ENCODE measurements at places on chromosomes 1 and 21. TPM values are rescaled to one million over a fixed set of nuclear protein-coding genes. Genes with fewer than 3 reads are reported as not detected.

The HTR6 gene
- 0.18 TPM for total RNA-seq

The TXLNA gene
- 26.0 TPM for total RNA-seq

The HES5 gene
- not detected for total RNA-seq

The SPATA1 gene
- total RNA-seq, result 4.1 TPM

The AGMAT gene
- 0.65 TPM for total RNA-seq

The OPRD1 gene
- not detected for total RNA-seq

The ALG14 gene
- total RNA-seq, result 2.3 TPM

DNA sequence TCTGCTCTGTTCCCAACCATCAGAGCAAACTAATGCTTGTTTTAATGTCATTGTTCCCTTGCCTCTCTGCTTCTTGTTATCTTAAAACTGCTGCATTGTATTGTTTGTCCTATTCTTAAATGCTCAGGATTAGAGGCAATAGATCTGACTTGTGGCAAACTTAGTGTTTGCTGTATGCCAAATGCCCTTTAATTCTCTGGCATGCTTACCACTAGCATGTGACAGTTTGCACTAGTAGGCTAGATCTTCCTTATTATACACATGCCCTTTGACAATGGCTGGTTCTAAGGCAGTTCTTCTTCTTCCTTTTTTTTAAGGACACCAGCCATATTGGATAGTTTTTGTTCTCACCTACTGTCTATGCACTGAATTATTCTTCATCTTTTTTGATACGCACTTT, 30.1 kb downstream of the PALMD start:
- no peak overlapping the region for H3K27ac ChIP-seq
- no peaks in the 10 kb centered on the region for H3K36me3 ChIP-seq

DNA sequence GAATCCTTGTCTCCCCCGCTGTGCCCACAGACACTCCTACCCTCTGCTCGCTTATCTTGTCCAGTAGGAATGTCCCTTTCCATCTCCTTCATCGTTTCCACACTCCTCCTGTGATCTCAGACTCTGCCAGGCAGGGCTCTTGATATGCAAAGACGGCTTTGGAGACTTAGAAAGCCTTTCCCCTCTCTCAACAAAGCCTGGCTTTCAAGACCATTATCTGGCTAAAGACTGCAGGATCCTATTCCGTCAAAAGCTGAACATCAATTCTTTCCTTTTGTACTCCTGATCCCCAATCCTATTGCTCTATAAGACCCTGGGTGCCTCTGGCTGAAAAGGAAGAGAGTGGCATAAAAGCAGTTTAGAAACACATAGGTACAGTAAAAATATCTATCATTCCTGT, 63.9 kb downstream of the SDC3 start:
- no peak overlapping the region for H3K4me3 ChIP-seq
- no peaks in the 10 kb centered on the region for H3K4me1 ChIP-seq
- DNase-seq, result no peak
- no peaks in the 10 kb centered on the region for H3K36me3 ChIP-seq
- no peak overlapping the region for H3K27ac ChIP-seq
- H3K27me3 ChIP-seq, result peaks cover 8% of the 10 kb centered on the region

DNA sequence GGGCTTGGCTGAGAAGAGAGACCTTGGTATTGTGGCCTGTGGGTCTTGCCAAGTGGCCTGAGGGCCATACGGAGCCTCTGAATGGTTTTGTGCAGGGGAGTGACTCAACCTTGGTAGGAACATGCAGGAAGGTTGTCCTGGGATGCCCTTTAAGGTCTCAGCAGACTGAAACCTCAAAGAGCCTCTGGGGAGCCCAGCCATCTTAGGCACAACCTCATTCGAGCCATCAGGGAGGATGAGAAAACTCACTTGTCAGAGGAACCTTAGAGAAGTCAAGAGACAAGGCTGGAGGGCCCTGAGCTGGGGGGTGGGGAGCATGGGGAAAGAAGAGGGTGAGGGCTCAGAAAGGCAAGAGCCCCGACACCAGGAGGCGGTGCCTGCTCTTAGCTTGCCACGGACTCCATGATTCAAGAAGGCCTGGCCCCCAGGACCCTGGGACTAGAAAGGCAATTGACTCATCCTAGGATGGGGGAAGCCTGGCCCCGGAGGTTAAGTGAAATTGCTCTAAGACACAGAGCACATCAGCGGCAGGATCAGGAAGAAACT, 13.0 kb downstream of the IFI6 start:
- H3K4me1 ChIP-seq, result peaks cover 62% of the 10 kb centered on the region
- peak; percentile 60 for DNase-seq

GRCh38 chr1:6360117-6360496, 33.5 kb downstream of the ACOT7 start:
- no peak for DNase-seq
- no peaks in the 10 kb centered on the region for H3K36me3 ChIP-seq
- peaks cover 56% of the 10 kb centered on the region for H3K4me1 ChIP-seq
- H3K27me3 ChIP-seq, result no peaks in the 10 kb centered on the region
- H3K4me3 ChIP-seq, result no peak overlapping the region

DNA sequence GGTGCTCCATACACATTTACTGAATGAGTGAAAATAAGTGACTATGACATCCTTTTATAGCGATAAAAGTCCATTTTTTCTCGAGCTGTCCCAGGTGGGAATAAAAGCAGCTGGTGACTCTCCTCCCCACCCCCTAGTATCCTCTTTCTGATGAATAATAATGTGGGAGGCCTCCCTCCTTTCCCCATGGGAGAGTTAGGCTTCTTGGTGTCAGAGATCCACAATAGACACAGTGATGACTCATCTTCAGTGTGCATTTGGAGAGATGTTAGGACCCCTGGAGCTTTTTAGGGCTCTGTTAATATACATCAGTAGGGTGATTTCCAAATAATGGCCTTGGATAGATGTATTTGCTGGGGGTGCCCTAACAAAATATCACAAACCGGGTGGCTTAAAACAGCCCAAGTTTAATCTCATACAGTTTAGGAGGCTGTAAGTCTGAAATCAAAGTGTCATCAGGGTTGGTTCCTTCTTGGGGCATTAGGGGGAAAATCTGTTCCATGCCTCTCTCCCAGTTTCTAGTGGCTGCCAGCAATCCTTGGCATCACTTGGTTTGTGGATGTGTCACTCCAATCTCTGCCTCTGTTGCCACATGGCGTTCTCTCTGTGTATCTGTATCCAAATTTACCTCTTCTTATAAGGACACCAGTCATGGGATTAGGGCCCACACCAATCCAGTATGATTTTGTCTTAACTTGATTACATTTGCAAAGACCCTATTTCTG, 4.4 kb upstream of the PHC2 start:
- no peaks in the 10 kb centered on the region for H3K36me3 ChIP-seq
- H3K27me3 ChIP-seq, result no peaks in the 10 kb centered on the region
- H3K4me1 ChIP-seq, result peaks cover 5% of the 10 kb centered on the region
- DNase-seq, result no peak
- H3K4me3 ChIP-seq, result no peak overlapping the region

- no peak overlapping the region for H3K4me3 ChIP-seq
- H3K27ac ChIP-seq, result no peak overlapping the region
- H3K4me1 ChIP-seq, result no peaks in the 10 kb centered on the region
- DNase-seq, result no peak
These were observed 33.0 kb upstream of the IFI44L start for GRCh38 chr1:78587211-78587610.

DNA sequence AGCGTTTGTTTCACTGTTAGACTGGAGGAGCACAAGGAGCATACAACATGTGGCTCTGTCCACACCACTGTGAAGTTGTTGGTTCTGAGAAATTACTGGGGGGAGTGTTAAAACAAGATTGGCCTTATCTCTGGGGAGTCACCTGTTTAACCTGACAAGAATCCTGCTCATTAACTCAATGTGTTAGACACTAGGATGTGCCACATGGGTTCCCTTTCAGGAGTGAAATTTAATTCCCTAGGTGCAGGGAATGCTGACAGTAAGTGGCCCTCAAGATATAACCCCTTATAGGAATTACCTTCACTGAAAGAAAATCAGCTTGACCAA, 45.8 kb upstream of the WNT2B start:
- no peak for DNase-seq
- no peaks in the 10 kb centered on the region for H3K36me3 ChIP-seq
- H3K27ac ChIP-seq, result no peak overlapping the region
- no peaks in the 10 kb centered on the region for H3K27me3 ChIP-seq

DNA sequence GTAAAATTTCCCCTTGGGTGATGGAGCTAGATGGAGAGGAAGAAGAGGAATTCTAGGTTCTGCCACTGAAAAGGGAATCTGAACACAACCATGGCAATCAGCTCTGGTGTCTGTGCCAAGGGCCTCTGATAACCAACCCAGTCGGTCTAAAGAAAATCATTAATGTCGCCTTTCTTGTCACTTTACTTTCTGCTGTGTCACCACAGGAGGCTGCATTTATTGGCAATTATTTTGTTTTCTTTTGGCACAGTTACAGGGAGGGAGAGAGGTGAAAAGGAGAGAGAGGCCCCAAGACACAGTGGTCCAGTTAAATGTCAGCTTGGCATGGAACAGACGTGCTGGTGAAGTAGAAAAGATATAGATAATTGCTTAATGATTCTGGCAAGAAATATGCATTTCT, 287.0 kb downstream of the ASTN1 start:
- DNase-seq, result no peak
- no peak overlapping the region for H3K4me3 ChIP-seq
- no peak overlapping the region for H3K27ac ChIP-seq
- H3K4me1 ChIP-seq, result no peaks in the 10 kb centered on the region

DNA sequence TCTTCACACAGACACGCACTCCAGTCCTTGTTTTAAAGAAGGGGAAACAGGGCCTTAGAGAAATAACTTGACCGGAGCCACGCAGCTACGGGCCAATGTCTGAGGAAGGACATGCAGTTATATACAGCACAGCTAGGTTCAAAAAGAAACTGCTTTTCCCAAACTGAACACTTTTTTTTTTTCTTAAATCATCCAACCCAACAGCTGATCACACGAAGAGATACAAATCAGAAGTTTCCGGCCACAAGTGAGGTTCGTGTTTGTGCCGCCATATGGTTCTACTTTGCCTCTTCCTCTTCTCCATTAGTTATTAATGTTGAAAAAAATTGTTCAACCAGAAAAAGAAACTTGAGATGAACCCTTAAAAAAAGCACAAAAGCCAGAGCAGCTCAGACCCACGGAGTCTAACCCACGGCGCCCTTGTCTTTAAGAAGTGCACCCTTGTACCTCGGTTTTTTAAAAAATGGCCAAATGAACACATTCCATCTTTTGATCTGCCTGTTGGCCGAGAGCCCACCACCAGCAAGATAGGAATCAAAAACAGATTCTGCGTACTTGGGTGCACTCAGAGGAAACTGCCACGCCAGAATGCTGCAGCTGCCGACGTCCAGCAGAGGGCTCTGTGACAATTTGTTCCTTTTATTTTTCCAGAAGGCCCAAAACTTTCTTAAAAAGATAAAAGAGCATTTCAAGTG, 78.9 kb downstream of the SLC66A1 start:
- peak overlapping the region; percentile 12 for H3K4me3 ChIP-seq
- peak; percentile 45 for DNase-seq
- no peaks in the 10 kb centered on the region for H3K36me3 ChIP-seq
- H3K27ac ChIP-seq, result peak overlapping the region; percentile 56
- peaks cover 56% of the 10 kb centered on the region for H3K4me1 ChIP-seq

DNA sequence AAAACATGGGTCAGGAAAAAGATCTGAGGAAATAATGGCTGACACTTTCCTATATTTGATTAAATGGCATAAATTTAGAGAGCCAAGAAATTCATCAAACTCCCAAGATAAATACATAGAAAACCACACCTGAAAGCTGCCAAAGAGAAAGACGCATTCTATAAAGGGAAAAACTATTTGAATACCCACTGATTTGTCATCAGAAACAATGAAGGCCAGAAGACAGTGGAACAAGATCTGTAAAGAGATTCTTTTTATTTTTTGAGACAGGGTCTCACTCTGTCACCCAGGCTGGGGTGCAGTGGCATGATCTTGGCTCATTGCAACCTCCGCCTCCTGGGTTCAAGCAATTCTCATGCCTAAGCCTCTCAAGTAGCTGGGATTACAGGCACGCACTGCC, 17.4 kb downstream of the SDE2 start:
- H3K27me3 ChIP-seq, result no peaks in the 10 kb centered on the region
- no peak overlapping the region for H3K4me3 ChIP-seq
- DNase-seq, result no peak
- peaks cover 58% of the 10 kb centered on the region for H3K36me3 ChIP-seq

- no peaks in the 10 kb centered on the region for H3K36me3 ChIP-seq
- no peak for DNase-seq
These were observed 292.1 kb downstream of the TM2D1 start for GRCh38 chr1:61432616-61433388.

GRCh38 chr1:45191418-45191783, 15.0 kb downstream of the ZSWIM5 start:
- no peak overlapping the region for H3K27ac ChIP-seq
- H3K4me3 ChIP-seq, result no peak overlapping the region
- DNase-seq, result no peak
- no peaks in the 10 kb centered on the region for H3K36me3 ChIP-seq
- H3K4me1 ChIP-seq, result no peaks in the 10 kb centered on the region

- H3K4me3 ChIP-seq, result no peak overlapping the region
- no peaks in the 10 kb centered on the region for H3K27me3 ChIP-seq
- DNase-seq, result no peak
- H3K27ac ChIP-seq, result no peak overlapping the region
- no peaks in the 10 kb centered on the region for H3K36me3 ChIP-seq
These were observed 395.9 kb downstream of the NCAM2 start for GRCh38 chr21:21394064-21394463.

GRCh38 chr1:179228783-179229213, 679 bp downstream of the ABL2 start:
- no peaks in the 10 kb centered on the region for H3K27me3 ChIP-seq
- no peaks in the 10 kb centered on the region for H3K36me3 ChIP-seq
- peaks cover 10% of the 10 kb centered on the region for H3K4me1 ChIP-seq
- peak; percentile 17 for DNase-seq
- H3K27ac ChIP-seq, result no peak overlapping the region
- peak overlapping the region; percentile 62 for H3K4me3 ChIP-seq

DNA sequence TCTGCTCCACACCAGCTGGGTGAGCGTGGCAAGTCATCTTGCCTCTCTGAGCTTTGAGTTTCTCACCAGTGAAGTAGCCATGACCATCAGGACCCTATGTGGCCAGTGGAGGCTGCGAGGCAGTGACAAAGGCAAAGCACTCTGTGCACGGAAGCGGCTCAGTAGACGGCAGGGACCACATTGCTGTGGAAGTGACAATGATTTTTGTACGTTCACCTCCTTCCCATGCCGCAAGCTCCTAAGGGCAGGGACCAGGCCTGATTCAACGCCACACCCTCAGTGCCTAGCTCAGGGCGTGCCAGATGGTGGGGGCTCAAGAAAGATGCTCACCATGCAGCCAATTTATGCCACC, 210.5 kb downstream of the MATN1 start:
- H3K27me3 ChIP-seq, result no peaks in the 10 kb centered on the region
- H3K4me3 ChIP-seq, result no peak overlapping the region
- no peaks in the 10 kb centered on the region for H3K4me1 ChIP-seq
- no peaks in the 10 kb centered on the region for H3K36me3 ChIP-seq

Measured in natural killer cell (primary cell).